GDM1 (cell line): ENCODE measurements at places on chromosomes 7 and 10.

DNA sequence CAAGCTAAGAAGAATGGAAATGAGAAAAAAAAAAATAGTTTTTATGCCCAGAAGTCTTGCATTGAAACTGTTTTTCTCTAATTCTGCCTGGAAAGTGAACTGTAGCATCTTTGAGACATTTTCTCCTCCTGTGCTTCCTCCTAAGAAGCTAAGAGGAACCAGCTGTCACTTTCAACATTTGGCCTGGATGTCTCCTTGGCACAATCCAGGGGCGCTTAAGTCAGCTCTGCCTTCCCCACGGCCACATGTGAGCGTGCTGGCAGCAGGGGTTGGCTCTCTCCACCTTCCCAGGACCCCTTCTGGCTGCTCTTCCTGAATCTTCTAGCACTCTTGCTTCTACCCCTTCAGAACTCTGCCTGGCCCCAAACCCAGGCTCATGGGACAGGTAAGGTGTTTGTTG lies 289.6 kb upstream of the ADARB2 start:
- no peak for DNase-seq

DNA sequence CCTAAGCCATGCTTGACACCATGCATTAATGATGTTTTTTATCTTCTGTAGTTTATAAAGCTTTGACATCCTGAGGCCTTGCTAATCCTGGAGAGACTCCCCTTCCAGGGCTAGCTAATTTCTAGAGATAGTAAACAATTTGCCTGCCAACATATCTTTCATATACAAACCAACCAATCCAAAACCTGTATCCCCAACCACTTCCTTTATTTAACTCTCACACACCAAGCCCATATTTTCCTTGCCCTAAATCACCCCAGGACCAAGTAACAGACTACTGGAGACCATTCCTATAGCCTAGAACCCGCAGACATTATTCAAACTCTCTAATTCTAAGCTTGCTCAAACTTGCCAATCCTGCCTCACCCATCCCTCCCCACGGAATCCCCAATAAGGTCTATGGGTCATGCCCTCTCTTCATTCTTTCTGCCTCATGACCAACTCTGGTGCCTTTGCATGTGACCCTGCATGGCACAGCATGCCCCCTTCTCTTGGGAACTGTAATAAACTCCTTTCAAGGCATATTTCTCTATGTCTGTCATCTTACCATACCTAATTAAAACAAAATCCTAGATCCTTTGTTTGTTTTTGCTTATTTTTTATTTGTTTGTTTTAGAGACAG lies 116.6 kb upstream of the CACUL1 start:
- DNase-seq: no peak

- DNase-seq: no peak
Measured at GRCh38 chr7:25574828-25575227, 346.5 kb upstream of the NPVF start.

GRCh38 chr10:120460186-120460585 lies 3.2 kb downstream of the PLPP4 start:
- DNase-seq: no peak
